Upper lobe of right lung (tissue), 1 donor: ENCODE measurements at places on chromosomes 16 and 17. TPM values are rescaled to one million over a fixed set of nuclear protein-coding genes. Genes with fewer than 3 reads are reported as not detected.
A peak's percentile ranks its signal among the peaks of the same experiment; 100 is the strongest.

The GPR179 gene
- total RNA-seq: 0.35 TPM

The KCTD19 gene
- 1.4 TPM for total RNA-seq

DNA sequence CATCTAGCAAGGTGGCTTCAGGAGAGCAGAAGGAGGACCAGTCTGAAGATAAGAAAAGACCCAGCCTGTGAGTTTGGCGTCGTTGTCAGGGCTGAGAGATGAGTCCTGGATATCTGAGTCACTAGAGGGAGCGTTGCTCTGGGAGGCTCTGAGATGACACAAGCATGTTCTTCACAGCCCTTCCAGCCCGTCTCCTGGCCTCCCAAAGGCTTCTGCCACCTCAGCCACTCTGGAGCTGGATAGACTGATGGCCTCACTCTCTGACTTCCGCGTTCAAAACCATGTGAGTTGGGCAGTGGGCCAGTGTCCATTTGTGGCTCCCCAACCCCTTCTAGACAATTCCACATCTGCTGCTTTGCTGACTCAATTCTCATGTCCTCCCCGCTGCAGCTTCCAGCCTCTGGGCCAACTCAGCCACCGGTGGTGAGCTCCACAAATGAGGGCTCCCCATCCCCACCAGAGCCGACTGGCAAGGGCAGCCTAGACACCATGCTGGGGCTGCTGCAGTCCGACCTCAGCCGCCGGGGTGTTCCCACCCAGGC, 2.3 kb downstream of the TGFB1I1 start:
- DNase-seq: no peak
- no peaks in the 10 kb centered on the region for H3K27me3 ChIP-seq
- peaks cover 14% of the 10 kb centered on the region for H3K4me1 ChIP-seq

DNA sequence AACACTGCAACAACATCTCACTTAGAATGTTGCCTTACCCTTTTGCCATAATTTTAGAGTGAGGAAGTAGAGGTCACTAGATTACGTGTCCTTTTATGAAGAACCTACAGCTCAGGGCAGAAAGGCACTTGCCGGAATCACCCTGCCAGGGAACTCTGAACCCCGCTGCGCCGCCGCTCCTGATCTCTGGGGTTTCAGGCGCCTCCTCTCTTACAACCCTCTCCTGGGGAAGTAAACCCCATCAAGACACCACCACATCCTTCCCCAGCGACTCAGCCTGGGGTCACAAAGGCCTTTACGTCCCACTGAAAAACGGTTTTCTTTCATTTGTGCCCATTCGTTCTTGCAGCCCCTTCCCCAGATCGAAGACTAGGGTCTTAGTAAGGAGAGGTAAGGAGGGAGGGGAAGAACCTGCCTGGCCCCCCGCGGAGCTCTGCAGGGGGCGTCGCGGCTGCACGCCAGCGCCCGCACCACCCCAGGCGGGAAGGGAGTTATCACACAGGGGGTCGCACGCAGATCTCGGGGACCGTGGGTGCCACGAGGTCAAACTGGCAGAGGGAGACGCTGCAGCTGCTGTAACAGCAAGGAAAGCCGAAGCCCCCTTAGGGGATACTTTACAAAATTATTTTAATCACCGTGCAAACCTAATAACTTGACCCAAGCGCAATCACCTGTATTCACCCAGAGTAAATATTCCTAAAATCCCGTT, 1.0 kb upstream of the HLF start:
- peak overlapping the region; percentile 64 for H3K4me3 ChIP-seq
- H3K4me1 ChIP-seq: peaks cover 14% of the 10 kb centered on the region
- H3K27me3 ChIP-seq: peaks cover 30% of the 10 kb centered on the region
- H3K27ac ChIP-seq: no peak overlapping the region
- DNase-seq: no peak

- no peaks in the 10 kb centered on the region for H3K36me3 ChIP-seq
- H3K4me3 ChIP-seq: no peak overlapping the region
- H3K4me1 ChIP-seq: peaks cover 45% of the 10 kb centered on the region
- no peaks in the 10 kb centered on the region for H3K27me3 ChIP-seq
Observed at GRCh38 chr16:50204453-50205108, 51.5 kb downstream of the TENT4B start.

GRCh38 chr17:39011907-39012468, 44.8 kb upstream of the FBXO47 start:
- no peaks in the 10 kb centered on the region for H3K36me3 ChIP-seq
- DNase-seq: no peak
- H3K4me3 ChIP-seq: no peak overlapping the region
- H3K27ac ChIP-seq: no peak overlapping the region
- H3K27me3 ChIP-seq: no peaks in the 10 kb centered on the region
- peaks cover 9% of the 10 kb centered on the region for H3K4me1 ChIP-seq
